ENCODE measurements at places on chromosomes 4 and X. TPM values are rescaled to one million over a fixed set of nuclear protein-coding genes. Genes with fewer than 3 reads are reported as not detected.

GLRA2 gene
- total RNA-seq = not detected

AVPR2 gene
- total RNA-seq = not detected

MAGEC2 gene
- not detected for total RNA-seq

GRIA3 gene
- total RNA-seq = not detected

ARX gene
- total RNA-seq = not detected

All from activated CD4-positive, alpha-beta memory T cell treated with anti-CD3 and anti-CD28 coated beads for 36 hours (primary cell).